ENCODE measurements at places on chromosomes 16 and 17. TPM values are rescaled to one million over a fixed set of nuclear protein-coding genes. Genes with fewer than 3 reads are reported as not detected.

The DOC2A gene
- total RNA-seq: 0.31 TPM

DNA sequence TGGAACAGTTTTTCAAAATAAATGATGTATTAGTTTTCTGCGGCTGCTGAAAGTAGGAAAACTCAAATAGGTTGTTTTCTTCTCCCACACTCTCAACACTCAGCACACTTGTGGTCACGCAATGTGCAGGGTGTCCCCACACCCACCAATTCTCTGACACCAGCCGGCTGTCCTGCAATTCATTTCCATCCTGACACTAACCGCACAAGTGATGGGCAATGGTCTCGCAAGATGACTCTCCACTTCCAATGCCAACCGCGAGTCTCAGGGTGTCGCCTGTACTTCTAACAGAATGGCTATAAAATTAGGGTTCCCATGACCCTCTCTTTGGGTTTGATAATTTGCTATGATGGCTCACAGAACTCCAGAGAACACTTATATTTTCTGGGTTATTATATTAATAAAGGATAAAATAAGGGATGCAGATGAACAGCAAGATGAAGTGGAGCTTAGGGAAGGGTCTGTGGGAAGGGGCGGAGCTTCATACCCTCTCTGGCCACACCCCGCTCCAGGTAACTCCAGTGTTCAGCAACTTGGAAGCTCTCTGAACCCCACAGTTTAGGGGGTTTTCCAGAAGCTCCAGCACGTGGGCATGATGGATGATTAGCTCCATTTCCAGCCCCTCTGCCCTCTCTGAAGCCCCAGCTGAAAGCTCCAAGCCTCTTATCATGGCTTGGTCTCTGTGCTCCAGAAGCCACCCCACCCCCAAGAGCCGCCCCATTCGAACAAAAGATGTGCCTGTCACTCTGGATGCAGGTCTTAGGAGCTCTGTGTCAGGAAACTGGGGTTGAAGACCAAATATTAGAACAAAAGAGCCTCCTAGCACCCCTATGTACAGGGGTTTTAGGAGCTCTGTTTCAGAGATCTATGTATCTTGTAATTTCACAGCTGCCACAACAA lies 19.8 kb downstream of the TAF1C start:
- DNase-seq: no peak

GRCh38 chr16:66286527-66286926 lies 80.0 kb upstream of the CDH5 start:
- DNase-seq: no peak

DNA sequence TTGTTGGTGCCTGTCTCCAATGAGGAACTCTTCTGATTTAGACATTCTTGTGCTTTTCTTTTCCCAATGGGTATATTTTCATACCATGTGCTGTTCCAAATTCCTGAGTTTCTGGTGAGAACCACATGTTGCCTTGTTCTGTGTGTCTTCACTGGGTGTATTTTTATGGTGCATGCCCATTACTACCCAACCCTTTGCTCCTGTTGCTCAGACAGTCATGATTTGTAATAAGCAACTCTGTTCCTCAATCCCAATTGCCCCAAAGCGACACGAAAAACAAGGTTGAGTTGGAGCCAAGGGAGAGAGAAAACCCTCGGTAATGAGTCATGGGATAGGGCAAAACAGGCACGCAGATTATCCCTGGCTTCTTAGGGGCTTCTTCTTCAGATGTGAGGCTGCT lies 101.8 kb downstream of the ABCA8 start:
- no peak for DNase-seq

The KRTAP17-1 gene
- not detected for total RNA-seq

The CLDN7 gene
- 0.65 TPM for total RNA-seq

The LGALS3BP gene
- total RNA-seq: 1.7 TPM

The SLFN13 gene
- not detected for total RNA-seq

The HBM gene
- total RNA-seq: not detected

The HOXB9 gene
- total RNA-seq: not detected

The CTRB1 gene
- not detected for total RNA-seq

DNA sequence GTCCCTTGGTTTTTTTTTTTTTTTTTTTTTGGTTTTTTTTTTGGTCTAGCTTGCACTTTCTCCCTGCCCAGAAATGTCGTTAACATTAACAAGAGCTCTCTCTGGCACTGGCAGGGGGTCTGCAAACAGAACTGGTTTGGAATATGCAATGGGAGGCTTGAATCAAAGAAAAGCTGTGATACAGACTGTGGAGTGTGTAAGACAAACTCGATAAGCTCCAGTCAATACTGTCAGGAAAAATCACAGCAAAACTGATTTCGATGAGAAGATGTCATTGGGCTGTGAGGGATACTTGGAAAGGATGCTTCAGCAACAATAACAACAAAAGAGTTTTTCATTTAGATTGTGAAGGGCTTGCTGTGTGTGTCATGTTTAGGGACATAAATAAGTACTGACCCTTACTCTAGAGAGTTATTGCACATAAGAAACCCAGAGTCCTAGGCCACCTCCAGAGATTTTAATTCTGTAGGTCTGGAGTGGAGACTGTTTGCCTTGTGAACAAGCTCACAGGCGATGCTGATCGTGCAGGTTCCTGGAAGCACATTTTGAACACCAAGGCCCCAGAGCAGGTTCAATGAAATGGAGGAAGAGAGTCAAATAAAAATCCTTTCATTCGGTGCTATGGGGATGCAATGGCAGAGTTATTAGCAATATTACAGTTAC lies 470.7 kb upstream of the RBFOX1 start:
- no peak for DNase-seq

GRCh38 chr17:72421128-72422092 lies 300.6 kb downstream of the SOX9 start:
- peak; percentile 4 for DNase-seq

The SCGB1C2 gene
- not detected for total RNA-seq

The FOXN1 gene
- not detected for total RNA-seq

The PYY gene
- total RNA-seq: not detected

The IL21R gene
- total RNA-seq: 47.0 TPM

DNA sequence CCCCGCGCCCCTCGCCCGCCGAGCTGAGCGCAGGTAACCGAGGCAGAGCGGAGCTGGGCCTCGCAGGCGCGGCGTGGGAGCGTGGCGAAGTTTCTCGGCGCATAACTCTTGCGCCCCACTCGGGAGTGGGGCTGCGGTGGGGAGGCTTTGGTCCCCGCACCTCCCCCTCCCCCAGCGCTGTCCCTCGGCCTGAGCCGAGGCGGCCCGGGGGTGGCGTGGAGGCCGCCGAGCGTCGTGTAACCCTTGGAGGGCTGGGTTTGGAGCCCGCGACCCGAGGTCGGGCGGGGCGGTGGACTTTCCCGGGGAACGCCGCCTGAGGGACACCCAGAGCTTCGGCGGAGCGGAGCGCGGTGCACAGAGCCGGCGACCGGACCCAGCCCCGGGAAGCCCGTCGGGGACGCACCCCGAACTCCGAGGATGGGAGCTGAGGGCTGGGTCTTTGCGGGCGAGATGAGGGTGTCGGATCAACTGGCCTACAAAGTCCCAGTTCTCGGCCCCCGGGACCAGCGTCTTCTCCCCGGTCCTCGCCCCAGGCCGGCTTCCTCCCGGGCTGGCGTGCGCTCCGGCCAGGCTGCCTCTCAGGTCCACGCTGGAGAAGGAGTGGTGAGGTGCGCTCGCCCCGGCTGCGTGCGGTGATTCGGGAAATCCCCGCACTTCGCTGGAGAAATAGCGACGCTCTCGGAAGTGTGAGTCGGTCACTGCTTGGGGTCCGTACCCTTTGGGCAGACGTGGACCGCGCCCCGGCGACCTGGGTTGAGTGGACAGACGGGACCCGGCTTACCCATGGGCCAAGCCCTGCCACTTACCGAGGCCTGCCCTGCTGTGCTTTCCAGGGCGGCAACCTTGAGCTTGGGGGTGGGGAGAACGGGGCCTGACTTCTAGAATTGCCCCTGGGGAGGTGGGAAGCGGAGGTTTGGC lies 168.4 kb downstream of the RAB11FIP4 start:
- DNase-seq: no peak

DNA sequence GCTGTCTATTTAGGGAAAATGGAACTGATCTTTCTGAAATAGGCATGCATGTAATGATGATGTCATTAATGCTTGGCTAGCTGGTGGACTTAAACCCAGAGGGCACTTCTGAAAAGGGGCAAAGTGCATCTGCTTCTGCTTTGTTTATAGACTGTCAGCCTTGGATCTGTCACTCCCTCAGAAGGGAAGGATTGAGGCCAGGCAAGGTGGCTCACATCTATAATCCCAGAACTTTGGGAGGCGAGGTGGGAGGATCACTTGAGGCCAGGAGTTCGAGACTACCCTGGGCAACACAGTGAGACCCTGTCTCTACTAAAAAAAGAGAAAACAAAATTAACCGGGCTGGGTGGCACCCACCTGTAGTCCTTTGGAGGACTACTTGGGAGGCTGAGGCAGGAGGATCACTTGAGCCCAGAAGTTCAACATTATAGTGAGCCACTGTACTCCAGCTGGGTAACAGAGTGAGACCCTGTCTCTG lies 185.5 kb downstream of the WWOX start:
- DNase-seq: no peak

DNA sequence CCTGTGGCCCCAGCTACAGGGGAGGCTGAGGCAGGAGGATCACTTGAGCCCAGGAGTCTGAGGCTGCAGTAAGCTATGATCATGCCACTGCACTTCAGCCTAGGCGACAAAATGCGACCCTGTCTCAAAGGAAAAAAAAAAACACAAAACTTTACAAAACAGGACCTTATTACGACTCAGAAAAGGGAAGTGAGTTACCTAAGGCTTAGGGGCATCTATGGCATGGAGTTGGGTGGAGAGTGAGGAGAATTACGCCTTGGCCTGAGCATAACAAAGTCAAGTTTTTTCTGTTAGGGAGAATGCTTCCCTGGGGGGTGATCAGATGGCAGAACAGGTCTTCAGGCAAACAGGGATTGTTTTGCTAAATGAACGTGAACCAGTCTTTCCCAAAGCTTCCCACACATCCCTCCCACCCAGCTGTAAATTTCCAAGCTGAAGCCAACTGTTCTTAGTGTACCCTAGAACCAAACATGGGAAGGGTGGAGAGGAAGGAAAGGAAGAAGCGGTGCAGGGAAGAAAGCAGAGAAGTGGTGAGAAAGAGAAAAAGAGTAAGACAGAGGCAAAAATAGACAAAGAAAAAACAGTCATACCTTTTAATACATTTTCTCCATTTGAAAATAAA lies 24.6 kb upstream of the TNRC6C start:
- no peak for DNase-seq

The ETV4 gene
- not detected for total RNA-seq

The GGT6 gene
- total RNA-seq: not detected

DNA sequence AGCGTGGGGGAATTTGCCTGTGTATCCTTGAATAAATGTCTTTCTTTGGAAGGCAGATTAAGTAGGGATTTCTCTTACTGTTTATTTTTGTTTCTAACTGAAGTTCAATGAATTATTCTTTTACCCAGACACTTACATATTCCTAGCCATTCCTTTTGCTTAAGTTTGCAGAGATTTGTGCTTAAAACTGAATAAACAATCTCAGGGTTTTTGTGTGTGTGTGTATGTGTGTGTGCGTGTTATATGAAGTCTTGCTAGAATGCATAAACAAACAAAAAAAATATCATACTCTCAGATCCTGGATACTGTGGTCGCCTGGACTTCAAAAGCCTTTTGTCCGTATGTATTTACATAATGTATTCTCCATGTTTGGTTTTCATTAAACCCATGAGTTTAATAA lies 672.8 kb downstream of the MAF start:
- no peak for DNase-seq

DNA sequence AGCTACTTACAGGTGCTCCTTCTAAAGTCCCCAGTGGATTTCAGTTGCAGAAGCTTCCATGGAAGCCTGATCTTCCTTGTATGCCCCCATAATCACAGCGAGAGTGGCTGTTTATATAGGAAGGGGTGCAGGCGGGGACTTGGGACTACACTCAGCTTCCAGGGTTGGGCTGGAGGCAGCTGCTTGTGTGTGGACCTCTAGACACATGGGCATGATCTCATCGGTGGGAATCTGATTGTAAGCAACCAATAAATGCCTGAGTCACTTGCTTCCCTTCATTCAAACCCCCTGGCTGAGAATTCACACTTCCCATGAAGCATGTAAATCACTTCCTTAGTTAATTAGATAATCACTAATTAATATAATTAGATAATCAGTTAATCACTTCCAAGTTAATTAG lies 1.0 kb upstream of the KRT20 start:
- DNase-seq: no peak

DNA sequence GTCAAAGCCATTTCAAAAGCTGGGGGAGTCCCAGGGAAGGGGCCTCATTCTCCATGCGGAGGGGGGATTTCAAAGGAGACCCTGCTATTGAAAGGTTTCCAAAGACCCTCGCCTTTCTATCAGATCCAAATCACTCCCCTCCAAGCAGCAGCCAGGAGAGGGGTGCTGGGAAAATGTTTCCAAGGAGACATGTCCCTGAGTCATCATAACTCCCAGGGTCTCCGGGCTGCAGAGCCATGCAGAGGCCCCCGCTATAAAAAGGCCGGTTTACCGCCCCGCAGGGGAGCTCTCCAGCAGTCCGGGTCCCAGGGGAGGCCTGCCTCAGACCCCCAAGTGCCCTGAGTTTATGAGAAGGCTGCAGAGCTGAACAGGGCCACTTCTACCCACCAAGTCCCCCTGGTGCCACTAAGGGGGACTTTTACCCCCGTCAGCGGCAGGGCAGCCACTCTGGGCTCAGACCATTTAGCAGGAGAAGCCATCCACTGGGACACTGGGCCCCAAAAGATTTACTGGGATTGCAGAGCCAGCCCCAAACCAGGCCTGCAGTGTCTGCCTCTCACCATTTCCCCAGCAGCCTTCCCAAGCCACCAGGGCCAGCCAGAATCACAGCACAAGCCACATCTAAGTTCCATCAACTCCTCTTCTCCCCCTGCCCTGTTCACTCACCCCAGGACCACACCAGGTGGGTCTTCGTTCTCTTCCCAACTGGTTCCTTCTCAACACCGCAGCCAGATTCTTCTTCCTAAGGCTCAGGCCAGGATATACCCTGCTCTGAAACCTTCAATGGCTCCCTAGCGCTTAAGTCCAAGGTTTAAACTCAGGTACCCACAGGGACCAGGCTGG lies 234.4 kb downstream of the ZNF423 start:
- no peak for DNase-seq

GRCh38 chr16:66485376-66485775 lies 58.3 kb downstream of the BEAN1 start:
- DNase-seq: no peak

GRCh38 chr17:19281161-19281560 lies 44.0 kb downstream of the EPN2 start:
- DNase-seq: no peak

The CDH1 gene
- not detected for total RNA-seq

Measured in OCI-LY7 (cell line).